ENCODE measurements at places on chromosomes 11 and 22. TPM values are rescaled to one million over a fixed set of nuclear protein-coding genes. Genes with fewer than 3 reads are reported as not detected.

Gene OR5AR1
- not detected for total RNA-seq

Gene CALCA
- total RNA-seq: not detected

Gene RAB38
- total RNA-seq: 5.8 TPM

Gene RHOD
- total RNA-seq: 6.2 TPM

Gene OR4D5
- not detected for total RNA-seq

Gene KCTD14
- total RNA-seq: 0.91 TPM

Gene OR2AT4
- not detected for total RNA-seq

Gene GLB1L2
- 0.76 TPM for total RNA-seq

Gene CRYBB2
- total RNA-seq: not detected

Gene RNF141
- 27.0 TPM for total RNA-seq

Gene GAB4
- total RNA-seq: not detected

Gene TEF
- 2.0 TPM for total RNA-seq

Gene RAB30
- 4.5 TPM for total RNA-seq

Gene C11orf54
- total RNA-seq: 17.2 TPM

Gene MMP1
- 2,455 TPM for total RNA-seq

Gene MPZL3
- 20.1 TPM for total RNA-seq

Gene CHRM1
- total RNA-seq: not detected

Gene OR5B12
- not detected for total RNA-seq

Gene GGT5
- 1.4 TPM for total RNA-seq

Gene GLYATL2
- not detected for total RNA-seq

Gene ST13
- total RNA-seq: 236 TPM

Gene P4HA3
- total RNA-seq: 9.9 TPM

Gene APOL4
- not detected for total RNA-seq

Gene SCO2
- total RNA-seq: 4.9 TPM

Gene ADAMTS8
- not detected for total RNA-seq

Gene ACTN3
- total RNA-seq: under 0.01 TPM

Gene FDXACB1
- 3.8 TPM for total RNA-seq

Gene SHANK3
- total RNA-seq: 11.7 TPM

Gene MMP7
- 0.97 TPM for total RNA-seq

Gene OR51M1
- total RNA-seq: not detected

Gene NLRP10
- total RNA-seq: 0.15 TPM

Measured in epithelial cell of umbilical artery (primary cell).